Muscle of arm (tissue), 14 donors: ENCODE measurements at places on chromosomes 3 and 15.
A peak's percentile ranks its signal among the peaks of the same experiment; 100 is the strongest.

DNA sequence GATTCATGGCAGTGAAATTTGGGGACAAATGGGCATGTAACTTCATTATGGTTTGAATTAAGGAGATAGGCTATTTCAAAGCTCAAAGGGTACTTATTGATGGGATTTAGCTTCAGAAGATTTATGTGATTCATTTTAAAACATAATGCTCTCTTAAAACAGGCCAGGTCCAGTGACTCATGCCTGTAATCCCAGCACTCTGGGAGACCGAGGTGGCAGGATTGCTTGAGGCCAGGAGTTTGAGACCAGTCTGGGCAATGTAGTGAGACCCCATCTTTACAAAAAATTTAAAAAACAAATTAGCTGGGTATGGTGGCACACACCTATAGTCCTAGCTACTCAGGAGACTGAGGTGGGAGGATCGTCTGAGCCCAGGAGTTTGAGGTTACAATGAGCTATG lies 11.5 kb downstream of the THAP10 start:
- no peak for DNase-seq

GRCh38 chr3:3160826-3161225 lies 18.7 kb downstream of the CRBN start:
- no peak for DNase-seq

DNA sequence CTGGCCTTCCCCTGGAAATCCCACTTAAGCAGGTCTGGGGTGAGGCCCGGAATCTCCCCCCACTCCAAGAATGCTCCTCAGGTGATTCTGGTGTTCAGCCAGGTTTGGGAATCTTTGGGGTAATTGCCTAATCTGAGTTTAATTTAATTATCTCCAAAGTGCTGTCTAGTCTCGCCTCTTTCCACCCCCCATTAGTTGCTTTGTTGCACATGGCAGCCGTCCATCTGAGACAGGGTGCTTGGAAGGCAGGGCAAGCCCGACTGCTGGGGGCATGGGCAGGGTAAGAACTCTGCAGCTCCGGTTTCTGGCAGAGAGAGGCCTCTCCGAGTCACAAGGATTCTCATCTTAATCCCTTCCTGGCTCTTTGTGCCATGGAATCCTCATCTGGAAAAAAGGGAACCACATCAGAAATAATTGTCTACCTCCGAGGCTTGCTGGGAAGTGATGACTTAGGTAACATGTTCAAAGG lies 15.0 kb downstream of the IL17RD start:
- DNase-seq, result no peak

DNA sequence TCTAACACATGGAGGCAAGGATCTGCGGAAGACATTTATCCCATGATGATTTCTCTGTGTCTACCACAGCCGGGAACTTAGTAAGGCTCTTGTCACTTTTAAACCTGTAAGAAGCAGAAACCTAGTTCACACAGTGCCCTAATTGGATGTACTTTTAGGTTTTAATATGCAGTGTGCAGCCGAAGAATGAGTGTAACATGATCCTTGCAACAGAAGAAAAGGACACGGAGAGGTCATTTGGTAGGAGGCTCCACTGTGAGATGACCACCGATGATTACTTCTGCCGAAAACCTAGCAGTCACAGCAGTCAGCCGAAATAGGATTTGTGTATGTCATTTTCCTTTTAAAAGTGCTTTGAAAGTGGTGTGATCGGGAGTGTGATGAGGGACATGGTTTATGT lies 6.8 kb downstream of the CACNA1D start:
- no peak for DNase-seq

DNA sequence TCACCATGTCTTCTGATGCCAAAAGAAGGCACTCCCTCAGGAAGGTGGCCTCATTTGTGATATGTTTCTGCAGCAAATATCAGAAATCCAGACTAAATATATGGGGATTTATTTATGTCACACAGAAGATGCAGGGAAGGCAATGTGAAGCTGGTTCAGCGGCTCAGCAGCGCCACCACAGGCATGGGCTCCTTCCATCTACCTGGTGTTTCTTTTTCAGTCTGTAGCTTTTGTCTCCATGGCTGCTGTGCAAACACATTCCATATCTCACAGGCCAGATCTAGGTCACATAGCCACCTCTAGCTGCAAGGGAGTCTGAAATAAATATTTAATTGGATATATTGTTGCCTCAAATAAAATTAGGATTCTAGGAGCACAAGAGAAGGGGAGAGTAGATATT lies 502.1 kb upstream of the IL12A start:
- DNase-seq, result no peak

DNA sequence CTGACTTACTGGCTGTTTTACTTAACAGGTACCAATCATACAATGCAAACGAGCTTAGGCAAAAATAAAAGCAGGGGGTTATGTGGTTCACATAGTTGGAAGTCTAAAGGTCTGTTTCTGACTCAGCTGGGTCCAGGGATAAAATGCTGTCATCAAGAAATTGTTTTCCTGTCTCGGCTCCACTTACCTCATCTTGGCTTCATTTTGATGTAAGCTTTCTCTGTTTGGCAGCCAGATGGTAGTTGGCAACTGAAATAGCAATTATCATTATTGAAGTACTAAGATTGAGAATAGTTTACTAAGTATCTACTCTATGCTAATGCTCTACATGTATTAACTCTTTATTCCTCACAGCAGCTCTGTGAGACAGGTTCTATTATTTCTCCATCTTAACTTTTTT lies 36.8 kb upstream of the CNTN3 start:
- DNase-seq, result no peak

GRCh38 chr3:8589880-8590556 lies 54.6 kb downstream of the SSUH2 start:
- DNase-seq, result no peak

GRCh38 chr15:51285399-51285798 lies 53.0 kb downstream of the CYP19A1 start:
- peak; percentile 46 for DNase-seq

GRCh38 chr3:63642488-63642887 lies 10.0 kb upstream of the SNTN start:
- DNase-seq, result no peak

GRCh38 chr3:172069478-172069877 lies 30.1 kb downstream of the FNDC3B start:
- DNase-seq, result no peak

- DNase-seq, result no peak
Observed at GRCh38 chr3:52248816-52249547, 3.4 kb downstream of the PPM1M start.

- DNase-seq, result no peak
Observed at GRCh38 chr3:57009367-57009766, 51.1 kb upstream of the SPATA12 start.

DNA sequence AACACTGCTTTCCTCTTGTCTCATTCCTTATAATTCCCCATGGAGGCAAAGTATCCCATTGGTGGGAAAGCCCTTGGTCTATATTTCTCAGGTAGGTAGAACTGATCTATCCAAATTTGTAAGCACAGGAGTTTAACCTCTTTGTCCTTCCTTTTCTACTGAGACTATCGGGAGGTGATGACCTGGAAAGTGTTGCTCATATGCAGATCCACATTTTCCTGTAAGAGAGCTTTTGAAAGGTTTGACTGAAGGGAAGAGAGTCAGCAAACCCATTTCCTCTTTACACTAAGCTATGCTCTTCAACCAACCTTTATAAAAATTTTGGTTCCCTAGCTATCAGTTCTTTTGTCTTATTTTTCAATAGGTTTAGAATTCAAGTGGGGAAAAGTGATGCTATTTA lies 200.7 kb downstream of the TIGIT start:
- no peak for DNase-seq

DNA sequence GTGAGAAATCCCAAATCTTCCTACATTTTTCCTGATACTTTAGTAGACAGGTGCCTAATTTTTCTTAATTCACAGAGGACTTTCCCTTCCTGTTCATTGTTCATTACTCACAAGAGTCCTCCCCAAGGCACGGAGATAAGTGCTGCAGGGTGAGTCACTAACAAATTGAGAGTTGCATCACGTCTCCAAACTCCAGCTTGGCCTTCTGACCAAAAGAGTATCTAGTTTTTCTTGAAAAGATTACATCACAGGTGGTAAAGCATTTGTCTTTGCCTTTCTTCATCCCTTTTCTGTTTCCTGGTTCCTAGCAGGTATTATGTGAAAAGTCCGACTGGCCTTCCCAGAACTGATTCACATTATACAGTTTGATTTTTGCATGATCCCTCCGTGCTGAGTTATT lies 24.9 kb upstream of the RASGRP1 start:
- no peak for DNase-seq

- DNase-seq, result no peak
Observed at GRCh38 chr3:38313695-38314094, 31.6 kb downstream of the SLC22A14 start.

DNA sequence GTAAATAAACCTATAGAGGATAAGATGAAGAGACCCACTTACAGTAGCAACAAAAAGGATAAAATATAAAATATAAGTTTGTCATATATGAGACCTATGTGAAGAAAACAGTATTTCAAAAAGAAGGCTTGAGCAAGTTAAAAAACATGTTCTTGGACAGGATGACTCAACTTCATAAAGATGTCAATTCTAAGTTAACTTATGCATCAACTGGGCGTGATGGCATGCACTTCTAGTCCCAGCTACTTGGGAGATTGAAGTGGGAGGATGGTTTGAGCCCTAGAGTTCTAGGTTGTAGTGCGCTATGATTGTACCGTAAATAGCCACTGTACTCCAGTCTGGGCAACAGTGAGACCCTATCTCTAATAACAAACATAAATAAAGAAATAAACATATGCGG lies 59.7 kb downstream of the PDCD6IP start:
- no peak for DNase-seq

GRCh38 chr3:50251220-50251619 lies 15.2 kb downstream of the GNAI2 start:
- no peak for DNase-seq

GRCh38 chr3:41143421-41144031 lies 55.8 kb upstream of the CTNNB1 start:
- no peak for DNase-seq

- peak; percentile 45 for DNase-seq
Observed at GRCh38 chr3:142993958-142994442, 7.4 kb upstream of the U2SURP start.

DNA sequence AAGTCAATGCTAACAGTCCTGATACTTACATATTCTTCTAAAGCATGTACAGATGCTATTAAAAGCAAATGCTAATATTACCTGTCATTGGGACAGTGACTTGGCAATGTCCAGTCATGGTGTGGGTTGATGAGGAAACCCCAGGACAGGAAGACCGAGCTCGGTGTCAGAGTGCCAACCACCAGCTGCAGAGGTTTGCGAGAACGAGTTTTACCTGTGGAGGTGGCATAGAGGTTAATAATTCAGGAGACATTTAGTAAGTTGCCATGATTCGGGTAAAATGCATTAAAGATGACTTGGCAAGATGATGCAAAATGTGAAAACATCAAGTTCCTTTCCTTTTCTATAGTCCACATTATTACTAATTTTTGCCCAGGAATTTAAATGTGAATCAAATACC lies 94.5 kb downstream of the ABI3BP start:
- DNase-seq, result no peak

- DNase-seq, result peak; percentile 57
Observed at GRCh38 chr15:38217788-38218609, 34.6 kb upstream of the SPRED1 start.

DNA sequence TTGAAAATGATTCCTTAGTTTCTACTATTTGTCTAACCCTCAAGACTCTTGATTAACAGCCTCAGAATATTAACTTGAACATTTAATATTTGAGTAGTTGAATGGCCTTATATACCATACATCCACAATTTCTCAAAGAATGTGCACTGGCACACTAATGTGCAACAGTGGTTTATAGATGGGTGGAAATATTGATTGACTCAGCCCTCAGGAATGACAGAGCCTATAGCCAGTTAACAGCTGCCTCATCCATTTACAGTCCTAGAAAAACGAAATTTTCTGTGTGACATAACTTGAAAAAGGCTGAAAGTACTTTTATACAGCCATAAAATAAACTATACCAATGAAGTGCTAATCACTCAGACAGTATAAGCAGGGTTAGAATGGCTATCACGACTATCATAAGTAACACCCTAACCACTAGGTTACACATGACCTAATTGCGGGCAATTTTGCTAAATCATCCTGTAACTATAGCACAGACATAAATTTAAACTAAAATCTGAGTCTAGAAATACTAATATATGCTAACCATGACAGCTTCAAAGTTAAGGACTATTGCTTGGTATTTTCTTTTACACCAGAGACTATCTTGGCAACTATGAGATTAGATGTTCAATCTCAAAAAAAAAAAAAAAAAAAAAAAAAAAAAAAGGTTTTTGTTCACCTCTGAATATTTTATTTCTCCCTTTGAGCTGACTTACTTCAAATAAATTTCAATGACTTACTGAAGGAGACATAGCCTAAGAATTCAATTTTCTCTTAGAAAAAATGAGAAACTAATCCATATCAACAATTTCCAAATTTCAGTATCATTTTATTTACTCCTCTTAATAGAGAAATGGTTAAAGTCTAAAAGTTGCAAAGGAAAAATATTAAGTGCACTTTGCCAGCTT lies 9.3 kb downstream of the SECISBP2L start:
- DNase-seq, result no peak

- DNase-seq, result no peak
Observed at GRCh38 chr3:195555110-195555509, 12.0 kb upstream of the PPP1R2 start.

DNA sequence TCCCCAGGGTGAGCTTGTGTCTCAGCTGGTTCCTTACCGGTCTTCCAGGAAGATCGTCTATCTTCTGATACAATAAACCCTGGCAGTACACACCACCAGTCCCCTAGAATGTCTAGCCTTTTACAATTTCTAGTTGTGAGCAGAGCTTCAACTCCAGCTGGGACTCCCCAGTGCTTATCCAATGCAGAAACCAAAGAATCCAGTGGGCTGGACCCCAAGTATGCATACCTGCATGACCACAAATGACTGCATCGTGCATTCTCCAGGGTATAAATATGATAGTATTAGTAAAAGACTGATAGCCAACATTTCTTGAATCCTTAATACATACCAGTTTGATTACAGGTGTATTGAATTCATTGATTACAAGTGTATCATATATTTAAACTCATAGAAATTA lies 176.0 kb downstream of the SATB1 start:
- no peak for DNase-seq

GRCh38 chr3:100913870-100914648 lies 79.2 kb downstream of the ABI3BP start:
- no peak for DNase-seq

- peak; percentile 30 for DNase-seq
Observed at GRCh38 chr3:107206141-107206540, 171.1 kb upstream of the CCDC54 start.

DNA sequence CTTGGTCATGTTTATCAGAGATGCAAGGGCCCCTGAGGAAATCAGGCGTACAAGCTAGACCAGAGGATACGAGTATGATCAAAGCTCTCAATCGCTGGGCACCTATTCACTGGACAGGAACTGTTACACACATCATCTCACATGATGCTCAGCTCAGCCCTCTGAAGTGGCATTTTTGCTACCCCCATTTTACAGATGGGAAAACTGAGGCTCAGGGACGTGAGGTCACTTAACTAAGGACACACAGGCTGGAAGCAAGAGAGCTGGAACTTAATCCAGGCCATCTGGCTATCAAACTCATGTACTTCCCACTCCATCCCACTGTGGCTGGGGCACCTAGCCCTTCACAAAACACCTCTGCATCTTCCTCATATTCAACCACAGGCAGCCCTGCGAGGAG lies 72.9 kb upstream of the SLC6A1 start:
- DNase-seq, result no peak
